Bone marrow (tissue), 2 donors: ENCODE measurements at places on chromosomes 16 and 17.

- no peak for DNase-seq
Observed at GRCh38 chr17:64777415-64778239, 115.5 kb upstream of the SMURF2 start.

GRCh38 chr17:14575471-14575953 lies 274.6 kb downstream of the HS3ST3B1 start:
- DNase-seq = no peak

- no peak for DNase-seq
Observed at GRCh38 chr17:16877099-16877498, 94.8 kb downstream of the TNFRSF13B start.

DNA sequence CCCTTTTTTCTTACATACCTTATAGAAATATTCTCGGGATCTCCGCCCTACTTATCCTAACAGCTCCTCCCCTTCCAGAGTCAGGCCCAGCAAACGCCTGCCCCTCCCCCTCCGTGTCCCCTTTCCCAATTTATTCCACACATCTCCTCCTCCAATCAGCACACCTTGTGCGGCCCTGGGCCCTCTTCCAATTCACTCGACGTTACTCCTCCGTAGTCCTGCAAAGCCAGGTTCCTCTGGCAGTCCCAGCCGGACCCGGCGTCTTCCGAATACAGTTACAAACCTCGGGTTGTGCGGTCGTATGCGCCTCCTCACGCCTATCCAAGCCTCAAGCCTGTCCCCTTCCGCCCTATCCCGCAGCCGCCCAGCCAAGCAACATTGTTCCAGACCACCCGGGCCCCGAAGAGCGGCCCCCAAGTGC lies 677 bp downstream of the CBX1 start:
- DNase-seq = no peak

GRCh38 chr16:29231244-29231643 lies 175.3 kb downstream of the NPIPB11 start:
- DNase-seq = no peak

DNA sequence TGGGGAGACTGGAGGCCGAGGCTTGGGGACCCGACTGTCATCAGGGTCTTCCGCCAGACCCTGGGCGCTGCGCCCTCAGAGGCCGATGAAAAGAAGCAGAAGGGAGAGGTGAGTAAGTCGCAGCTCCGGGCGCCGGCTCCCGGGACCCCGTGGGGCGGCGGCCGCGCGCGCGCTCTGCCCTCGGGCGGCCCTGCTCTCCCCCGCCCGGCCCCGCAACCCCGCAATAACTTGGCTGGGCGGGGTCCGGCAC lies 392 bp upstream of the ABHD15 start:
- no peak for DNase-seq

DNA sequence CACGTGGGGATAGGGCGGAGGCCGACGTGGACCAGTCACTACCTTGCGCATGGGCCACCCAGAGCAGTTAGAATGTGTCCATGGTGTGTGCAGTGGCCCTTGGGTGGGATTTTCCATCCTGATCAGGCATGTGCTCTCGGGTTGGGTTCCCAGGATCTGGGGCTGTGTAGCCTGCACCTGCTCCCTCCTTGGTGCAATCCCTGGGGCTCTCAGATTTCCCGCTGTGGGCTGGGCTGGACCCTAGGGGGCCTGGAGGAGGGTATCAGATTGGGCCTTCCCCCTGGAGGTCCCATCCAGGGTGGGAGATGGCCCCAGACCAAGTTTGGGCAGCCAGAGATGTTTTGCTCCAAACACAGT lies 1.3 kb downstream of the SMTNL2 start:
- DNase-seq = no peak

DNA sequence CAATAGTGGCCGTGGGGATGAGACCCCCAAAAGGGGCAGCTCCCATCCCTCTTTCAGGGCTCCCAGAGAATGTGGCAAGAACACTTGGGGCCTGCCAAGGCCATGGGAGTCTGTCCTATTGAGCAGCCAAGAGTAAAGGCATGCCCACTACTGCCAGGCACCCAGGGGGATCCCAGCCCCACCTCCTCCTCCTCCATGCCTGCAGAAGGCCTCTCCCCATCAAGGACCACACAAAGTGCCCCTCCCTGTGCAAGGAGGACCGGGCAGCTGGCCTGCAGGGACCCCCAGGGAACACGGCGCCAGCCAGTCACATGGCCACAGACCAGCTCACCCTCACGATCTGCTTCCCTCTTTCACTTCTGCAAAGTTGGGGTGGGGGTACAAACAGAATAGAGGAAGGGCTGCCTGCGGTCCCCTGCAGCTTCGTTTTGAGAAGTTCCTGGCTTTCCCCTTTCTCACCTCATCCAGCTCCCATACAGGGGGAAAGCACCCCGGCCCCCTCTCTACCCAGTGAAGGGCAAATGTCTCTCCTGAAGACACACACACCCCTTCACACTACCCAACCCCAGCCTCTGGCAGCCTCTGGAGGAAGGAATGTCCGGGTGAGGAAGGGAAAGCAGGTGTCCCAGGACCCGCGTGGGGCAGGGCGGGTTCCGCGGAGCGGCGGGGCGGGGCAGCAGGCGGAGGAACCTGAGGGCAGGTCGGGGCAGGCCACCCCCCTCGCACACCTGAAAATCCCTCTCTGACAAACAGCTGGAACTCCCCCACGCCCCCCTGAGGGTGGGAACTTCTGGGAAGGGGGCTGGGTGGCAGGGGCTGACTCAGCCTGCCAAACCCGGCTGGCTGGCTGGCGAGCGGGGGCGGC lies 2.0 kb downstream of the PPP1R9B start:
- DNase-seq = peak; percentile 59

- no peak for DNase-seq
Observed at GRCh38 chr16:27633221-27633620, 83.3 kb downstream of the KATNIP start.

DNA sequence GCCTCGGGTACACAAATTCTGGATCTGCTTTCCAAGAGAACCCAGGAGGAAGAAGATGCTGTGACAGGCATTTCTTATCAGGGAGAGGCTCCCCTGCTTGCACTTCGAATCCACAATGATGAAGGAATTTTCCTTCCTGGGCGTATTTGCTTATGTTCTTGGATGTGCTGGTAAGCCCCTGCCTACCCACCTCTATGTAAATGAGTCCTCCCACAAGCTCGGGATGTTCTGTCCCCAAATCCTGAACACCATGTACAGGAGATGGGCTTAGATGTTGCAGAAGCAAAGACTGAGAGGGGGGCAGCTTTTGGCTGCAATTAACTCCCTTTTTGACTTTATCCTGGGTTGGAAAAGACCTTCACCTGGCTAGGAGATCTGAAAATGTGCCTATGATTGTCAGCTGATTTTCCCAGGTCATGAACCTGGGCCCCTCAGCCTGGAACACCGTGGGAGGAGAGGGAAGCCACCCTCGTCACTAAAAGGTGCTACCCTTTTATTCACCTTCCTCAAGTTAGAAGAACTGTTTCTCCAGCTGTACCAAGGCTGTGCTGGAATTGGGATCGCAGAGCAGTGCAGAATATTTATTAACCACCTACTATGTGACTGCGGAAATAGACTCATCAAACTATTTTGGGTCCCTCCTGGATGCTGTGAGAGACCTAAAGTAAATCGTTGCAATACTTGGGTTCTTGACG lies 150.1 kb downstream of the RBFOX1 start:
- DNase-seq = no peak

GRCh38 chr16:51163366-51163765 lies 12.3 kb upstream of the SALL1 start:
- DNase-seq = no peak

DNA sequence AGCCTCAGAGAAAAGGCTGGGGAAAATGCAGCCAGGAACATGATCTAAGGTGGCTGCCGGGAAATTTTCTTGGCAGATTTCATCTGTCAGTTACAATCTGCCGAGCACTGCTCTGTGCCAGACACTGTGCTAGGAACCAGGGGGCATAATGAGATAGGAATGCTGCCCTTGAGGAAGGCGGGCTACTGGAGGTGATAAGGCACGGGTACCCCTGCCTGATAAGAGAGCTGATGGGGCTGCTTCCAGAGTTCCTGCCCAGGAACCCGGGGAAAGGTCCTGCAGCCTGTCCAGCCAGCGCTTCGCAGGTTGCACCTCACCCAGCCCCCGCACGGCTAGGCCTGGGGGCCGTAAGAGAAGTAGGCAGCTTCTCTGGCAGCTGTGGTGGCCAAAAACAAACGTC lies 3.1 kb downstream of the SCNN1G start:
- DNase-seq = no peak

DNA sequence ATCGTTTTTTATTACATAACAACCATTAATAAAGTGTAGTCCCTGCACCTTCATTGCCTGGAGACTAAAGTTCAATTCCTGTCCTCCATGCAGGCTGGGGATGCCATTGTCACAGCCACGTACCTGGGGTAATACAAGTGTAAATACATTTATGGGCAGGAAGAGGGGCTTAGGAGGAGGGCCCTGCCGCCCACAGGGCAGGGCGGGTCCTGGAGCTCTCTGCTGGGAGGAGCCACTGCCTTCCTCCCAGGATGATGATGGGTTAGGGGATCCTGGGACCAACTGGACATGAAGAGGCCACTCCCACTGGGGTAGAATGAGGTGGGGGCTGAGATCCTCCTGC lies 44.1 kb upstream of the SLC38A10 start:
- DNase-seq = no peak

- DNase-seq = no peak
Observed at GRCh38 chr17:3740611-3741073, 16.9 kb downstream of the HASPIN start.

DNA sequence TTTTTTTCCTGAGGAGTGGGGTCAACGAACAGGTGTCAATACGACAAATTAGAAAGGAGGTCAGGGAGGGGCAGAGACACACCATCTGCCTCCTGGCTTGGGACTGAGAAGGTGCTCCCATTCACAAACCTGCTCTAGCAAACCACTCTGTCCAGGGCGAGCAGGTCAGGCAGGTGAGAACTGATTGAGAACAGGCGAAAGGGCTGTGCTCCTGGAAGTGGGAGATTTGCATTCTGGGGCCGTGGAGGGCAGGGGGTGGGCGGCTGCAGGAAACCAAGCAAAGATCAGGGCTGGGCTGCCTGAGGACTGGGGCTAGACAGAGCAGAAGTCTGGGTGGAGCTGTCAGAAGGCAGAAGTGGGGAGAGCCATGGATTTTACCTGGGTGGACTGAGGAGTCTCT lies 98.9 kb upstream of the NLRP1 start:
- DNase-seq = no peak

GRCh38 chr17:15261802-15262290 lies 3.3 kb downstream of the PMP22 start:
- no peak for DNase-seq

DNA sequence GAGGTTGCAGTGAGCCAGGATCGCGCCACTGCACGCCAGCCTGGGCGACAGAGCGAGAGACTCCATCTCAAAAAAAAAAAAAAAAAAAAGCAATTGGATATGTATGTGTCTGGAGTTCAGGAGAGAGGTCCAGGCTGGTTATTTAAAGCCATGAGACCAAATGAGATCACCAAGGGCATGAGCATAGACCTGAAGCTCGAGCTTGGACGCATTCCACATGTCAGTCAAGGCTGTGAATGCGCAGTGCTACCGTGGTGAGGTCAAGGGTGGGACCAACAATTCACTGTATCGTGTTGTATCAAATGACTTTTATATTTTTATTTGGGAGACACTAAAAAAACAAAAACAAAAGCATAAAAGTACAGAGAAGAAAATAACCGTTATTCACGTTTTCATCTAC lies 29.1 kb upstream of the SPNS2 start:
- no peak for DNase-seq

DNA sequence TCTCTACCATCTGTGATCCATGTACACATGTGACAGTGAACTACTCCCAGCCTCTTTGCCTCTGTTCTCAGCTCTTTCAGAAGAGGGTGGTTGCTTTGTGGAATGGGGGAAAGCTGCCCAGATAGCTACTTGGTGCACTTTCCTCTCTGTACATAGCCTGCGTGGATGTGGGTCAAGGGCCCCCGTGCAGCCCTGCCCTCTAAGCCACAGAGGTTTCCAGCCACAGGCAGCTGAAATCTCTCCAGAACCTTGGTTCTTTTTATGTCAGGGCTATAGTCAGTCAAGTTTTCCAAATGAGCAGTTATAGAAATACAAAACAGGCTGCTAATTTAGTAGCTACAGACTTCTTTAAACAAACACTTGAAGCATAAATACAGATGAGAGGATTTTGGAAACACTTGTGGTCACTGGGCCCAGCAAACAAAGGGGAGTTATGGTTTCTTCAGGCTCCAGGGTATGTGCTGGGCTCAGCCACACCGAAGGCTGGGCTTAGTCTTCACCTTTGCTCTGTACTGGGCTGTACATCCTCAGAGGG lies 199.7 kb upstream of the ASIC2 start:
- DNase-seq = no peak
